Activated naive CD8-positive, alpha-beta T cell treated with anti-CD3 and anti-CD28 coated beads for 36 hours (primary cell): ENCODE measurements at places on chromosomes 12 and 14. TPM values are rescaled to one million over a fixed set of nuclear protein-coding genes. Genes with fewer than 3 reads are reported as not detected.

PLBD1 gene
- not detected for total RNA-seq

C2CD5 gene
- 31.1 TPM for total RNA-seq

FOXA1 gene
- total RNA-seq = not detected

A2ML1 gene
- total RNA-seq = not detected

SRGAP1 gene
- 0.02 TPM for total RNA-seq

ASCL1 gene
- total RNA-seq = not detected

RD3L gene
- total RNA-seq = not detected

IGF1 gene
- 2.1 TPM for total RNA-seq

NAV3 gene
- total RNA-seq = not detected

CDK2 gene
- total RNA-seq = 120 TPM

RNU6-7 gene
- not detected for total RNA-seq

FGF23 gene
- not detected for total RNA-seq

CPNE6 gene
- not detected for total RNA-seq

DIO3 gene
- not detected for total RNA-seq

FOXM1 gene
- 80.5 TPM for total RNA-seq

KRT77 gene
- total RNA-seq = not detected

SLC25A3 gene
- total RNA-seq = 762 TPM

NDRG2 gene
- 4.2 TPM for total RNA-seq

HOXC4 gene
- 0.56 TPM for total RNA-seq

ACOT2 gene
- 13.8 TPM for total RNA-seq

ALDH1L2 gene
- total RNA-seq = 5.9 TPM

NGDN gene
- 75.2 TPM for total RNA-seq

KRT6C gene
- total RNA-seq = not detected

PIP4P1 gene
- total RNA-seq = 28.7 TPM

CDCA3 gene
- 62.5 TPM for total RNA-seq

PLEKHG7 gene
- not detected for total RNA-seq

NR1H4 gene
- not detected for total RNA-seq

SMARCC2 gene
- total RNA-seq = 92.6 TPM

MANSC1 gene
- 0.43 TPM for total RNA-seq

MMP17 gene
- 0.32 TPM for total RNA-seq

ANAPC7 gene
- total RNA-seq = 66.6 TPM

DAO gene
- not detected for total RNA-seq

C14orf132 gene
- 1.7 TPM for total RNA-seq
